Naive thymus-derived CD4-positive, alpha-beta T cell (primary cell): ENCODE measurements at places on chromosomes 4 and X. TPM values are rescaled to one million over a fixed set of nuclear protein-coding genes. Genes with fewer than 3 reads are reported as not detected.

LNX1 gene
- not detected for total RNA-seq

PPEF2 gene
- 0.08 TPM for total RNA-seq

BEX5 gene
- 6.8 TPM for total RNA-seq

GRCh38 chrX:154793084-154793795 is 12.0 kb downstream of the MPP1 start:
- no peak for DNase-seq
